Stimulated activated CD8-positive, alpha-beta memory T cell treated with anti-CD3 and anti-CD28 coated beads, Interleukin-7, amount 100 ng/mL, for 1 hour (primary cell): ENCODE measurements at places on chromosomes 6 and 20.

GRCh38 chr20:50111120-50111828 lies 1.7 kb downstream of the UBE2V1 start:
- DNase-seq = no peak

DNA sequence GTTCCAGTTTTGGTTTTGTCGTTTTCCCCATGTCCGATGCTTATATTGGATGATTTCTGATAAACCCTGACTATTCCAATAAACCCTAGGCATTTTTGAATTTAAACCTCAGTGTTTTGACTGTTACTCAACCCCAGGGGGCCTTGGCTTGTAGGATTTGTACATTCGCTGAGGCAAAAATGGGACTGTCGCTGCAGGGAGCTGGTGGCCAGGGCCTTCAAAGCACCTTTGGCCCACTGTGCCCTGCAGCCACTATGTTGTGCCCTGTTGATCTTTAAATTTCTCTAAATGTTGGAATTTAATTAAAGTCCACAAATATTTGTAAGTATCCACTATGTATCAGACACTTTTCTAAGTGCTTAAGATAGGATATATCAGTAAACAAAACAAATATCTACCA lies 9.5 kb upstream of the NOL7 start:
- no peak for DNase-seq

DNA sequence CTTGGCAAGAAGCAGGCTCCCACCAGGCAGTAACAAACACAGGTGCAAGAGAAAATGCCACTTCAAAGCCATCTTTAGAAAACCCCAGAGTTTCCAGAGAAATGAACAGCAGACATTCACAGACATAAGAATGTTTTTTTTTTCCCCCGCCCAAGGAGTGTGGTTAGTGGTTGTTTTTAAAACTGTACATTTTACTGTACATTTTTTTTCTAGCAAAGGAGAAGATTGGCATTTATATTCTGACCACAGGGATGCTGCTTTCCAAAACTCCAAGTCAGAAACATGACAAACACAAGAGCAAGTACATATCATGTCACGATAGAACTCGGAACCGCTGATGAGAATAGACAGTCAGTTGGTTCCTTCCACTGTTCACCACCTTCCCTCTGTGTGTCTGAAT lies 197.9 kb downstream of the LRFN2 start:
- no peak for DNase-seq

- DNase-seq = no peak
Measured at GRCh38 chr6:99790679-99791078, 184.0 kb downstream of the PRDM13 start.

GRCh38 chr6:48750861-48751260 lies 639.9 kb upstream of the PTCHD4 start:
- DNase-seq = no peak

- DNase-seq = no peak
Measured at GRCh38 chr20:46102940-46103339, 13.2 kb upstream of the NCOA5 start.

- DNase-seq = no peak
Measured at GRCh38 chr6:72755752-72756151, 133.9 kb downstream of the KCNQ5 start.

GRCh38 chr6:143505537-143505936 lies 6.0 kb downstream of the FUCA2 start:
- DNase-seq = no peak

- no peak for DNase-seq
Measured at GRCh38 chr20:6836821-6837374, 69.4 kb downstream of the BMP2 start.

GRCh38 chr6:148288541-148288940 lies 54.1 kb upstream of the SASH1 start:
- DNase-seq = no peak

DNA sequence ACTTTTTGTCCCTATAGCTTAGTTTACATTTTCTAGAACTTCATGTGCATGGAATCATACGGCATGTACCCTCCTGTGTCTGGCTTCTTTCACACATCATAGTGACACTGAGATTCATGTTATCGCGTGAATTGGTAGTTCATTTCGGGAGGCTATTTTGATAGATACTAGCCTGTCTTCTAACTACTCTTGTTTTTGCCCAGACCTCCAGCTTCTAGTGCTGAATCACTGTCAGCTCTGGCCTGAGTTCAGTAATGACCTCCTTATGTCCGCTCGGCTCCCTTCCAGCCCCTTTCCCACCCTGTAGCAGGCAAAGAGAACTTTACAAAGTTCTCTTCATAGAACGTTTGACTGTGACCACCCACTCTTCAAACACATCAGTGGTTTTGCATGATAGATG lies 14.1 kb downstream of the MYBL2 start:
- no peak for DNase-seq

- no peak for DNase-seq
Measured at GRCh38 chr6:152605342-152605741, 31.8 kb downstream of the SYNE1 start.

- DNase-seq = no peak
Measured at GRCh38 chr20:1784586-1784985, 110.6 kb upstream of the SIRPA start.

DNA sequence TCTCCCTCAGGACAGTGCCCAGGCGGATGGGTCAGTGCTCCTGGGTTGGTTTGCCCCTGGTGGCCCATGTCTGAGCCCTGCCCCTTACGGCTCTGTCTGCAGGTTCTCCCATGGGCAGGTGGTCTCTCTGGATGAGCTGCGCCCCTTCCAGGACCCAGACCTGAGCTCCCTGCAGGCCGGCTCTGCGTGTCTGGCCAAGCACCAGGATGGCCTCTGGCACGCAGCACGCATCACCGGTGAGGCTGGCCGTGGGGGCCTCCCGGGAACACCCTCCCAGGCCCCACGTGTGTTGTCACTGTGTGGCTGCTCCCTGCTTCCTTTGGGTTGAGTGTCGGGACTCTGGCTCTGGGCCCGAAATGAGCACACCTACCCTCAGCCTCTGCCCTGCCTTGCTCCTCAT lies 3.3 kb upstream of the LIME1 start:
- no peak for DNase-seq

GRCh38 chr20:63606686-63607085 lies 20.2 kb downstream of the GMEB2 start:
- no peak for DNase-seq

GRCh38 chr6:125839471-125839870 lies 48.7 kb downstream of the NCOA7 start:
- no peak for DNase-seq

GRCh38 chr6:11853678-11854407 lies 75.2 kb upstream of the ADTRP start:
- no peak for DNase-seq

DNA sequence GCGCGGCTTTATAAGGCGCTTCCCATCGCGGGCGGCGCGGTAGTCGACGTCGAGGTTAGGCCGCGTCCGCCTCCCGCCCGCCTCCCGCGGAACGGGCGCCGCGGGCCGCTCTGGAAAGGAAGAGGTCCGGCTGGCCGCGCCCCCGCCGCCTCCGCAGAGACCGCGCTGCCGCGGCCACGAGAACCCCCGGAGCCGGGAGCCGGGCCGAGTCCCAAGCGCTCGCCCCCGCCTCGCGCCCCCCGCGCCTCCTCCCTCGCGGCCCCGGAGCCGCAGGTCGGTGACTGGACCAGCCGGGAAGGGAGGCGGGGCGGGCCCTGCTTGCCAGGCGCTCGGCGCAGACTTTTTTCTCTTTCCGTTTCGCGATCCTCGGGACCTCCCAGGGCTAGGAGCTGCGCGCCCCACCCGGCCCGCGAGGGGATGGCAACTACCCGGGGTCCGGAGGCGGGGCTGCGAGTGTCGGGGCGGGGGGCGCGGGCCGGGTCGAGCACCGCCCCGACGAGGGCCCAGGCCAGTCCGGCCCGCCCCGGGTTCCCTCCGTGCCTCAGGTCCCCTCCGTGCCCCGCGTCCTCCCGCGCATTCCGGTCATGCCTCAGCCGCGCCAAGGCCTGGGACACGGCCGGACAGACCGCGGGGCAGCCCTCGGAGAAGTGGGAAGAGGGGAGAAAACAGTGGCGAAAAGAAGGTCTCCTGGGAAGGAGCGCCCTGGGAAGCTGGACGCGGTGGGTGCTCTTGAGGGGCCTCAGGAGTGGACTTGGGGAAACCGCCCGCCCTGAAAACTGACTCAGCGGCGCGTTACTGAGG lies 417 bp upstream of the PXDC1 start:
- peak; percentile 16 for DNase-seq

DNA sequence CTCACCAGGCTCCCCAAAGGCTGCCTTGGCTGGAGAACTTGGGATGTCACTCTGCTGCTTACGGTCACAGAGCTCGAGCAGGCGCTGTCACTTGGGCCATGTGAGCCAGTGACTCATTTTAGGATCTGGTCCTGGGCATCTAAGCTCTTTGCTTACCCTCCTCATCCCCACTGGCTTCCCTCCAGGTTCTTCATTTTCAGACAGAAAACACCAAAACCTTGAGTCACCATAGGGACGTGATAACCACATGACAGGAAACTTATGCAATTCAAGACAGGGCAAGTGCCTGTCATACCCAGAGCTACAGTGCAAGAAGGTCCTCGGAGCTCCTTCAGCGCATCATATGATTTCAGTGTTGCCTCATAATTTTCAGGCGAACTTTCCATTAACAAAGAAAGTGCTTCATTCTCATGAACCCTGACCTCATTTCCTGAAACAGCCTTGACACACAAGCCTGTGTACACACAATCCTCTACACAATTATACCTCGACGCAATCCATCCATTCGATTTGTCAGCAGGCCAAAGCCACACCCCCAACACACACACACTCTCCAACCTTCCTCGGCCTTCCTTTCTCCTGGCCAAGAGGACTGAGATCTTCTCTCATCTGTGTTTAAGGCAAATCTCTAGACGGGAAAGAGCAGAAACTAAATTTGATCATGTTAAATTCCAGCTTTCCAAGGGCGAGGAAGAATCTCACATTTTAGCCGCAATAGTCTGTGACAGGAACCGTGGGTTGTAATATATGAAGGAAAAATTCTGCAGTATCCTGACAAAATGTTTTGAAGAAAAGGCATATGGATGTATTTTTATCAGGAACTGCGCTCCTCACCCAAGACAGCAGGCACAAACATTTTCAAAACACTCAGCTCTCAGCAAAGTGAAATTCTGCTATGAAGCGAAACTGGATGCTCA lies 25.3 kb downstream of the TBC1D7 start:
- DNase-seq = no peak

DNA sequence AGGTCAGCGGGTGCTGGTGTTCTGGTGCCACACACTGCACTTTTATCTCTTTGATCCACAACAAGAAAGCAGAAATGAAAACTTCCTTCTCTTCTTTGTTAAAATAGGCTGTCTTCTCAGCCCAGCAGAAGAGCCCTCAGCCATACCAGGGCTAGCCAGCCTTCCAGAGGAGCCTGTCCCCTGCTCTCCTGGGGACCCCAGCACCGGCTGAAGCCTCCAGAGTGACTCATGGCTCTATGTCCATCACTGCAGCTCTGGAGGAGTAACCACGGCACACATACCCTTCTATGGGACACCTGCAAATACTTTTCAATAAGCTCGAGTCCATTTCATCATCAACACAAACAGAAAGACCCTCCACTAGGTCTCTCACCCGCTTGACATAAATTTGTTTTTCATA lies 135.6 kb upstream of the CST7 start:
- DNase-seq = no peak

DNA sequence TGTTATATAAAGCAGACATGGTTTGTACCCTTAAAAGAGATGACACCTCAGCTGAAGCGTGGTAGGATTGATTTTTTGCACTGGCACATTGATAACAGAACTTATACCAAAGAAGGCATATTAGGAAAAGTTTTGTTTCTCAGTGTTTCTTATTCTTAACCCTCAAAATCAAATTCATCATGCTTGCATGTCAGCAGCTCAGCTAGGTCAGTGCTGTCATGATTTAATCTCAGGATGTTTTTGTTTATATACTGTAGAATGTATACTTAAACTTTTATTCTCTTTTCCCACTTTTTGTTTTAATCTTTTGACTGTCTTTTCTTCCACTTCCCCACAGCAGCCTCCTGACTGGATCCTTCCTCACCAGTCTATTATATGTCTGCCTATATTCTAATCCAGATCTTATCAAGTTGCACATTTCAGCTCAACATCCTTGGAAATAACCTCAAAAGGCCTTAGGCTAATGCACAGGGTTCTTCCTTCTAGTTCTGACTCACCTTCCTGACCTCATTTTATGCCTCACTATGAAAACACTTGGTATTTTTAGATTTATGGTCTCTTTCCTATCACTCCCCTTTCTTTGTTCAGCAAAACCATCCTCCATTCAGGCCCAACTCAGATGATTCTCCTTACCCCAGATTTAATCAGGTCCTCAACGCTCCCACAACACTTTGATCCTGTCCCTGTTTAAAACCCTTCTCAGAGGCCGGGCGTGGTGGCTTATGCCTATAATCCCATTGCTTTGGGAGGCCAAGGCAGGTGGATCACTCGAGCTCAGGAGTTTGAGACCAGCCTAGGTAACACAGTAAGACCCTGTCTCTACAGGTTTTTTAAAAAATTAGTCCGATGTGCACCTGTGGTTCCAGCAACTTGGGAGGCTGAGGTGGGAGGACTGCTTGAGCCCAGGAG lies 7.2 kb downstream of the HEBP2 start:
- no peak for DNase-seq

- DNase-seq = no peak
Measured at GRCh38 chr6:118685823-118686449, 34.5 kb upstream of the CEP85L start.

DNA sequence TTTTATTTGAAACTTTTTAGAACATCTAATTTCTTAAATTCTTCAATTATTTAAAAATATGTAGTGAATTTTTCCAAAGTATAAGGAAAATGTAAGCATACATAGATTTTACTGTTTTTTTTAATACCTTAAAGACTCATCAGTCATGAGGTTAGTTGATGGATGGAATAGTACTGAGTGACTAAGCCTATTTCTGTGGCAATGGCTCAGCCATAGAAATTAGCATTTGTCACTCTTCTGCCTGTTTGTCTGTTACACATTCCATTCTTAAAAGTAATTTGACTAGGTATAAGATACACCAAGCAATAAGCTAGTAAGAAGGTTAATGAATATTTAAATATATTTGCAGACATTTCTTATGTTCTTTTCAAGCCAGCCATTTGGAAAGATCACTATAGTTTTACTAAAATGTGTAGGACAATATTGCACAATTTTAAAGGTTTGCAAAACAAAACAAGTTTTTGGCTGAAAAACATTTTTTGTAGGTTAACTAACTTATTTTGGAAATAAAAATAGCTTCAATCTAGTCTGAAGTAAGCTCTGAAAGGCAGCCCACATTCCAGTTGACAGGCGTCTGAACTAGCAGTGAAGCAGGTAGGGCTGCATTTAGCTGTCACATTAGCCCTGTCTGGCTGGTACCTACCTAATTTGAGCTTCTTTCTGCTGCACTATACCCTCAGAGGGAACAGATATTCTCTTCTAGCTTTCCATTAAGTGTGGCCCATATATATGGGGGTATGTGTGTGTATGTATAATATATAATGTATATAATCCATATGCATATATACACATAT lies 385.7 kb downstream of the GRIK2 start:
- no peak for DNase-seq
